ENCODE measurements at places on chromosomes 7 and 10.

DNA sequence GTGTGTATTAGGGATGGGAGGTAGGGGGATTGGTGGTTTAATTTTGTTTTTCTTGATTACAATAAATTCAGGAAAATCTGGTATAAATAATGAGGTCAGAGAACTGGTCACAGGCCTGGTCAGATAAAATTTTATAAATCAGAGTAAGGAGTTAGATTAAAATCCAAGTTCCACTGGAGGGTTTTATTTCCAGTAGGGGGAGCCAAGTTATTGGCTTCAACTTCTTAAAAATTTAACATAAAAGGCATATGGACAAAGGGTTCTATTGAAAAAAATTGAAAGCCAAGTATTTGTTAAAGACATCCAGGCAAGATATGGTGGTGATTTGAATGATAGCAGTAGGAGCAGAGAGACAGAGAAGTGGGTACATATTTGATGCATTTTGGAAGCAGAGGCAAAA is 763.3 kb downstream of the SORCS1 start:
- DNase-seq = no peak

DNA sequence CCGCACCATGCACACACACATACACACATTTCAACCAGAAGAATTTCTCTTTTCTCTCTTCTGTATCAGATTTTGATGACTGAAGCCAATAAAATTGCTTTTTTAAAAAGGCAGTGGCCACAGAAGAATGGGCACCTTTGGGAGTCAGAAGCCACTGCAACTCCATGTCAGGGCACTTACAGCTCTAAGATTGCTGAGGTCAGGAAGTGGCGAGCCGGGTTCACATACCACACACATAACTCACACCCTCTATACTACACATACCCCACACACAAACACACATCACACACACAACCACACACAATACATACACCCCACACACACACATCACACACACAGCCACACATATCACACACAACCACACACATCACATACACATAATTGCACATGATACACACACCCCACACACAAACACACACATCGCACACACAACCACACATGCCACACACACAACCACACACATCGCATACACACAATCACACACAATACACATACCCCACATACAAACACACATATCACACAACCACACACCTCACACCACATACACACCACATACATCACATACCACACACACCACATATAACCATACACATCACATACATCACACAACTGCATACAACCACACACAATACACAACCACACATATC is 31.2 kb downstream of the GPRIN2 start:
- no peak for DNase-seq

GRCh38 chr7:49852619-49853462 is 79.4 kb downstream of the VWC2 start:
- no peak for DNase-seq

- DNase-seq = no peak
These were observed 97.2 kb downstream of the KAT6B start for GRCh38 chr10:74923556-74923955.

GRCh38 chr7:28301148-28301641 is 111.1 kb upstream of the CREB5 start:
- no peak for DNase-seq

- no peak for DNase-seq
These were observed 17.1 kb downstream of the KCNK18 start for GRCh38 chr10:117214401-117214800.

- no peak for DNase-seq
These were observed 65.8 kb downstream of the BLNK start for GRCh38 chr10:96205580-96205979.

DNA sequence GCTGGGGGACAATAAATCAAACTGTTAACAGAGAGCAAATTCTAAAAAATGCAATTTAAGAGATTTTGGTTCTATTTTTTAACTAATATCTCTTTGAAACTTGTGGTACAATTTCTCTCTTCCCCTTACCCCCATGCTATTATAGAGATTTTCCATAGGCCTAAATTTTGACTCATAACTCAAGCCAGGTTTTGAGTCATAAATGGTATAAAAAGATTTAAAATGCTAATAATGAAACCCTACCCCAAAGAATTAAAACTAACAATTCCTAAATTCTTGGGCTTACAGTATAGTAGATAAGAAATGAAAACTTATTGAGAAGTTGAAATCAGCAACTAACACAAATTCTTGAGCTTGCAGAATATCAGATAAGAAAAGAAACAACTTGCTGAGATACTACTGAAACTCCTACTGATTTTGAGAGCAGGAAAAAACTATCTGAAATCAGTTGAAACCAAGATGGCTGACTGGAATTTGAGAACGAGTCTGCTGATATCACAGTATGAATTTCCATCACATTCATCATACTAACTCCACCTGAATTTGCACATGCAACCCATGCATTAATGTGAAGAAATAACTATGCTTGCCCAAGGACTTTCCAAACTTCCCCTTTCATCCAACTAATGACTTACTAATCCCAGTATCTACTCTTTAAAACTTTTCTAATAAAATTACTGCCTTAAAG is 36.3 kb downstream of the POT1 start:
- no peak for DNase-seq

- no peak for DNase-seq
These were observed 19.0 kb downstream of the GPER1 start for GRCh38 chr7:1106793-1107421.

DNA sequence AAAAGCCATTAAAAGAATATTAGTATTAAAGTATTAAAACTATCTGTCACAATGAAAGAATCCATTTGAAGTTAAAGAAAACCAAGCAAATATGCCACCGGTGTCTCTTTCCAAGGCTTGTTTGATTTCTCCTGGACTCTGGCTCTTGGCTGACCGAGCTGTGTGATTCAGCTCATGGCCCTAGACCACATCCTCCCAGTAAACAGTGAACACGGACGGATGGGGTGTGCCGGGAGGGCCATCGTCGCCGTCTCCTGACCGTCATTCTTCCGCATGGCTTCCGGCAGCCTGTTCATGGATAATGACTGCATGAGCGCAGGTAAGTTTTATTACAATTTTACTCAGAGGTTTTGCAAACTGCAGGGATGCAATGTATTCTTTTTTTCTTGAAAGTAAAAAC is 218.5 kb downstream of the DNAJB6 start:
- DNase-seq = no peak

DNA sequence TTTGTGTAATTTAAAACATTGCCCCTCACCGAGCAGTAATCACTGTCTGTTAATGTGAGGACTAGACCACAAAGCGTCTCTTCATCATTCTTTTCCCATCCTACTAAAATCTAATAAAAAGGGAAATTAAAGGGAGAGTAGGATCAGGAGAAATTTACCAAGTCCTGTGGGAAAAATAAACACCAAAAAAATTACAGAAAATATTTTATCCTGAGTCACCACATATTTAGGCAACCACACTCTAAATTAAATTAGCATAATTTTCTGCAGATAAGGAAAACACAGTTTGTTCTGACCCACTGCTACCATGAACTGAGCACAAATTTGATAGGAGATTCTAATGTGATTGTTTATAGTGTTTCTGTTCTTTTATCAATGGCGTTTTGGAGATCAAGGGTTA is 49.3 kb downstream of the CCDC6 start:
- no peak for DNase-seq

DNA sequence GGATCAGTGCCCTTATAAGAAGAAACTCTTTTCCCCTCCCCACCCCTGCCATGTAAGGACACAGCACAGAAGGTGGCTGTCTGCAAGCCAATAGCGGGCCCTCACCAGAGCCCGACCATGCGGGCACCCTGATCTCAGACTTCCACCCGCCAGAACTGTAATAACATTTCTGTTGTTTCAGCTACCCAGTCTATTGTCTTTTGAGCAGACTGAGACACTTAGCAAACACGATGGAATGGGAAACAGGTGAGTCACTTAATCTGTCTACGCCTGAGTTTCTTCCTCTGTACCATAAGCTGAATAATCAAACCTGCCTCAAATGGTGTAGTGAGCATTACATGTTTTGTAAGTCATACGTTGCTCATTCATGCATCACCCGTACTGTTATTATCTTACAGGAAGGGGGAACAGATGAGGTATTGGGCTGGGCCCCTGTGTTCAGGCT is 58.2 kb downstream of the STRA8 start:
- no peak for DNase-seq

DNA sequence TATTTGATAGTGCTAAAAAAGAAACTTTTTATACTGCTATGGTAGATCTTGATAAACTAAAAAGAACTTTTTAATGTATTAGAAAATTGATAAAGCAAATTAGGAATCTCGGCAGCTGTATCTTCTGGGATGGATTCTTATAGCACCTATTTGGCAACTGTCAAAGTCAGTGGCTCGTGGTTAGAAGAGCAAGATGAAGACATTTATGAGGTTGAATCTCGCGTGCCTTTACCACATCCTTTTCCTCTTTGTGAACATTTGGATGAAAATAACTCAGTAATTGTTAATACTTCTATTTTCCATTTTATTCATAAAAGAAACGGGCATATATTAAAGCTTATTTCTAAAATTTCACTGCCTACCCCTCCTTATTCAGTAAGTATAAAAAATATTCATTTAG is 76.2 kb downstream of the CYP51A1 start:
- DNase-seq = no peak

GRCh38 chr7:36129048-36129534 is 24.0 kb upstream of the EEPD1 start:
- DNase-seq = no peak

GRCh38 chr10:86413046-86413728 is 46.6 kb upstream of the GRID1 start:
- no peak for DNase-seq

DNA sequence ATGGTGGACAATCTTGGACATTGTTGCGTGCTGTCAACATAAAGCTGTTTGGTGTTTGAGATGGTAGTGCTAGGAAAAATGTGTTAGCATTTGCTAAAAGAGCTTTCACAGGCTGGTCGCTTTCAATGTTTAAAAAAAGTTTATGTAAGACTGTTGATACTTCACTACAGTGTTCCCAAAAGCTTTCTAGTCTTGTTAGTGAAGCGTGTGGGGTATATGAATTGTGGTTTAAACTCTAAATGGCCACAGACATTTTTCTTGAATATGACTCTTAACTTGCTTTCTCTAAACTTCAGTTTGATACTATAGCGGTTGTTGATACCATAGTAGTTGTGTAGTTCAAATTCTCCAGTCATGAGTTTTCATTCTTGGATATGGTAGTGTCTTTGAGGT is 44.9 kb downstream of the MCU start:
- DNase-seq = no peak

- DNase-seq = no peak
These were observed 97.7 kb upstream of the EGFR start for GRCh38 chr7:54921116-54921515.

Data from brain pericyte (primary cell).